Stromal cell of bone marrow (primary cell): ENCODE measurements at places on chromosomes 1 and 21.

DNA sequence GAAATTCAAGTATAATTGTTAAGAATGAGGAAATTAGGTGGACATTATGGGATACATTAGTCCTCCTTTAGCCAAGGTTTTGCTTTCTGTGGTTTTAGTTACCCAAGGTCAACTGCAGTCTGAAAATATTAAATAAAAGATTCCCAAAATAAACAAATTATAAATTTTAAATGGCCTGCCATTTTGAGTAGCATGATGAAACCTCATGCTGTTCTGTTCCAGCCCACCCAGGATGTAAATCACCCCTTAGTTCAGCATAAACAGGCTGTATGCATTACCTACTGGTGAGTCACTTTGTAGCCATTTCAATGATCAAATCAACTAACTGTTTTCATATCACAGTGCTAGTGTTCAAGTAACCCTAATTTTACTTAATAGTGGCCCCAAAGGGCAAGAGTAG is 132.5 kb upstream of the LYPLAL1 start:
- no peak for DNase-seq

GRCh38 chr1:60225486-60225885 is 151.9 kb upstream of the C1orf87 start:
- no peak for DNase-seq

DNA sequence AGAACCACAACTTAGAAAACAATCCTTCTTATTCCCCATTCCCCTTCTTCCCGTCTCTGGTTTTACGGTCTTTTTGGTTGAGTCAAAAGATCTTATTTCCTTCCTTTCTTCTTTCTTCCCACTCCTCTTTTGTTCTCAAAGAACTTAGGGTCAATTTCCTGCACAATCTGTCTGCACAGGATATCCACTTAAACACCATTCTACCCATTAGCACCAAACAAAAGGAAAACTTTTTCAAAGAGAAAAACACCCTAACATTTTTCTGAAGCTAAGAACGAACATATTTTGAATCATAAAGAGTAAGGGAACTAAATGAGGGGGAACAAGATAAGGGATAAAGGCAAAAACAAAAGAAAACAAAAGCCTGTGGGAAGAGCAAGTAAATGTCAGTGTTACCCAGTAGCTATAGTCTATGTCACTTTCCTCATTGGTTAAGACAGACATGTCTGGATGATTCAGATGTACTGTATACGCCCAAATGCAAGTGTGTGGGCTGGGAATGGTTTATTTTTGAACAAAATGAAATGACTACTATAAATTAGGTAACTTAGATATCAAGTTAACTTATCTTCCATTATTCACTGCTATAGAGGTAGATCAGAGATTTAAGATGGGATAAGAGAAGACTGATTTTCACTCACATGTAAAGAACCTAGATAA is 59.9 kb downstream of the TOR3A start:
- peak; percentile 67 for DNase-seq

DNA sequence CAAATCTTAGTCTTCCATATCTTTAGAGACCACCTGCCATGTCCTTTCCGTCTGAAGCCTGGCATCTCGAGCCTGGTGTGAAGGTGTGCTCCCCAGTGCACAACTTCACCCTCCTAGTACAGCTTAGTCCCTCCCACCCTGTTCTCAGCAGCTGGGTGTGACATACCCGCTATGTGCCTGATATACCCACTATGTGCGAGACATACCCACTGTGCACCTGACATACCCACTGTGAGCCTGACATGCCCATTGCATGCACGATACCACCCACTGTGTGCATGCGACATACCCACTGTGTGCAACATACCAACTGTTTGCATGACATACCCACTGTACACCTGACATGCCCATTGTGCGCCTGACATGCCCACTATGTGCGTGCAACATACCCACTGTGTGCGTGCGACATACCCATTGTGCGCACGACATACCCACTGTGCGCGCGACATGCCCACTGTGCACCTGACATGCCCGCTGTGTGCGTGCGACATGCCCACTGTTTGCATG is 3.0 kb upstream of the RRP1 start:
- no peak for DNase-seq

- DNase-seq = no peak
Observed at GRCh38 chr1:21508580-21509350, 458 bp upstream of the ALPL start.
